CD4-positive, alpha-beta T cell treated with Interleukin-15 for 1 hour (primary cell): ENCODE measurements at places on chromosomes 6 and 20.
A peak's percentile ranks its signal among the peaks of the same experiment; 100 is the strongest.

DNA sequence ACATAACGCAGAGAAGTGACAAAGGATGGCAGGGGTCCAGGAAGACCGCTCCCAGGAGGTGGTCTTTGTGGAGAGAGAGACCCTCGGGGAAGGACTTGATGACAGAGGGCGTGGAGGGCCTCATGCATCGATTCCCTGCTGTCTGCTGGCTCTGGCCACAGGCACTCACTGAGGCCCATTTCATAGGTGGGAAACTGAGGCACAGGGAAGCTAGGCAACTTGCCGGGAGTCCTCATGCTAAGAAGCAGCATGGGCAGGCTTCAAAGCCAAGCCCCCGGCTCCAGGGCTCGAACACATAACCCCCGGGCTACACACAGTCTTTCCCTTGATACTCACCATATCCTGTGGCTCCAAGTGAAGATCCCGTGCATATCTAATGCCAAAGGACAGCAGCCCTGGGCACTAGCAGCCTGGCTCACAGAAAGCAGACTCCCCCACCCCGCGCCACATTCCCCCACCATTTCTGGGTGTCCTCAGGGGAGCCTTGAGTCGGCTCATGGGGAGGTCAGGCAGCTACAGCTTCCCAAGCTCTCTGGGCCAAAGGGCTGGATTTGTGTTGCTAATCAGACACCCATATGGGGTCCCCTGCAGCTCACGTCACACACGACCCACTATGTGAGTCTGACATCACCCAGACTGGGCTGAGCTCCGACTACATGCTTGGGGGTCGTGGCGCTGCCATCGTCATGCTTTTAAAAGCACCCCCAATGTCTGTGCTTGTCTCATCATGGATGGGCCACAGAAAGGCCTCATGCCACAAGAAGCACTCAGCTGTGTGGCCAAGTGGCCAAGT is 130.9 kb upstream of the PMEPA1 start:
- no peak for DNase-seq

DNA sequence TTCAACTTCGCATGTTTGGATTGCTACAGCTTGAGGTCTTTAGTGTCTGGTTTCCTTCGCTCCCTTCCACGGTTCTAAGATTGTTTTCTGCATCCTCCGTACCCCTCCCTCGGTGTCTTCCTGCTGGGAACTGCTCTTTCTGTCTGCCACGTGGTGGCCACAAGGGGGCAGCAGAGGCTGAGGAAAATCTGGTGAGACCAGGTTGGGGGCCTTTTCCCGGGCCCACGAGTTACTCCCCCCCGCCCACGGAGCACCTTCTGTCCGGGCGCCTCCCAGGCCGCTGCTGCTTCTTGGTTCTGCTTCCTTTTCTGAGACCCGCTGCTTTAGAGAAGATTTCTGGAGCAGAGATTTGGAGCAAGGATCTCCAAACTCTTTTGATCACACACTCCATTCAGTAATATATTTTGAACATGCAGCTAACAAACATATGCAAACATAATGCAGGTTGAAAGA is 21.1 kb upstream of the NOTCH4 start:
- peak; percentile 77 for DNase-seq

GRCh38 chr6:141653590-141653989 is 479.1 kb upstream of the GJE1 start:
- DNase-seq: no peak

DNA sequence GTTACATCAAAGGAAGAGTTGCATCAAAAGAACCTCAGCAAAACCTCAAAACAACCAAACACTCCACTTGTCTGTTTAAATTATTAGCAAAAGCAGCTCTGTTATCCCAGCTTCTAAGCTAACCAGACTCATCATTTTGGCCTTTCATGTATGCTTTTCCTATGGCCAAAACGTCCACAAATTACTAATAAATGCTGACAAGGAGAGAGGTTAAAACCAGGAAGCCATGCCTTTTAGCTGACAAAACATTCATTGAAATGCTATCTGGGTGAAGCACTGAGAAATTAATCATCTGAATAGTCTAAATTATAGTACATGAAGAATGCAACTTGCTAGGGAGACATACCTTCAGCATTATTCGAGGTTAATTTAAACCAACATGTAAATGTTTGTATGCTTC is 80.6 kb downstream of the LAMA2 start:
- DNase-seq: no peak

GRCh38 chr6:7101290-7101689 is 6.5 kb upstream of the RREB1 start:
- no peak for DNase-seq

GRCh38 chr6:135465307-135465706 is 32.2 kb downstream of the AHI1 start:
- DNase-seq: no peak

- no peak for DNase-seq
Measured at GRCh38 chr6:100612094-100612493, 147.4 kb upstream of the SIM1 start.

DNA sequence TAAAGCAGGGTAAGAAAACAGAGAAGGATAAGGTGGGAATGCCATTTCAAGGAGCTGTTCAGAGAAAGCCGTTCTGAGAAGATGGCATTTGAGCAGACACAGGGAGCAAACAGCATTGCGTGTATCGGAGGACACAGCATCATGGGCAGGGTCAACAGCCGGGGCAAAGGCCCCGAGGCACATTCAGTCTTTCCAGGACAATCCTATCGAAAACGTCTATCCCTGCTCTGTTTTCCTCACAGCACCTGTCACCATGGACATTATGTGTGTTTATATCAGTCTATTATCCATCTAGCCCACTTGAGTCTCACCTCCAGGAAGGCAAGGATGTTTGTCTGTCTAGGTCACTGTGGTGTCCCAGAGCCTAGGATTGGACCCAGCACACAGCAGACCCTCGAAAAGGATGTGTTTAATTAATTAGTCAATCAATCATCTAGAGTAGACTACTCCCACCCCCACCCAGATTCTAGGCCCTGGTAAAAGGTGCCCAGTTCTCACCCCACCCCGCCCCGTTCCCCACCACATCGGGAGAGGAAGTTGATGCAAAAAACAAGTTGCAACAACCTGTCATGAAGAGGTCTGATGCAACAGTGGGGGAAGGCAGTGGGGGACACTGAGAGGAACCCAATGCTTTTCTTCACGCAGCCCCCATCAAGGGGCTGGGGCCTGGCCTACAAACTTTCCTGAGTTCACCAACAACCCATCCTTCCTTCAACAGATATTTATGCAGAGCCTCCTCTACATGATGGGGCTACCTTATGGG is 66.6 kb downstream of the PREX1 start:
- peak; percentile 78 for DNase-seq

DNA sequence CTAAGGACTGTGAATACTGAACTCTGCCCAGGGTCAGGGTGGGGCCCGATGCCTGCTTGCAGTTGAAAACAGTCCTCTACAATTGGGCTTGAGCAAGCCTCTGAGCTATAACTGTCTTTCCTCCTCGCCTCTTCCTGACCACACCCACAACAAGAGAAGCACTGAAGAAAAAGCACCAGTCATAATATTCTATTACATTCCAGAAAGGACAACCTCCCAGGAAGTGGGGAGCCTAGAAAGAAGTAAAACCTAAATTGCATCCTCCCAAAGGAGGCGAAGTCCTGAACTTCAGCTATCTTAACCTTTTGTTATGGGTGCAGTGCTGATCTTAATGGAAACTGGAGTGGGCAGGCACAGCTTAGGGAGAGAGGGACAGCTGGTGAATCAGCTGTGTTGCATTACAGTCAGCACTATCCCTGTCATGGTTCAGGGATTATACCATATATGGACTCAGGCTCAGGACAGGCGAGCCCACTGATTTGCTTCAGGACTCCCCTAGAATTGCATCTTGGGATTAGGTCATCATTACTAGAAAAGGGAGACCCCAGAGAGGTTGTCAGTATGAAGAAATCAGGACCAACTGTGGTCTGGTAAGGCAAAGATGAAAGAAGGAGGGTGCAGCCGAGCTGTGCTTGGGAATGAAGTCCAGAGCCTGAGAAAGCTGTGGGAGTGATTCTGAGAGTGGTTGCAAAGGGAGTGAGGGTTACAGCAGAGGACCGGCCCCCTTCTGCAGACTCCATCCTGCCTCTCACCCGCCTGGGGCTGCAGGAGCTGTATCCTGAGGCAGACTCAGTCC is 18.3 kb upstream of the TRAM2 start:
- DNase-seq: no peak

- DNase-seq: no peak
Measured at GRCh38 chr6:26123675-26123946, 36.4 kb downstream of the HFE start.

- DNase-seq: no peak
Measured at GRCh38 chr6:160775792-160776580, 73.9 kb downstream of the PLG start.

DNA sequence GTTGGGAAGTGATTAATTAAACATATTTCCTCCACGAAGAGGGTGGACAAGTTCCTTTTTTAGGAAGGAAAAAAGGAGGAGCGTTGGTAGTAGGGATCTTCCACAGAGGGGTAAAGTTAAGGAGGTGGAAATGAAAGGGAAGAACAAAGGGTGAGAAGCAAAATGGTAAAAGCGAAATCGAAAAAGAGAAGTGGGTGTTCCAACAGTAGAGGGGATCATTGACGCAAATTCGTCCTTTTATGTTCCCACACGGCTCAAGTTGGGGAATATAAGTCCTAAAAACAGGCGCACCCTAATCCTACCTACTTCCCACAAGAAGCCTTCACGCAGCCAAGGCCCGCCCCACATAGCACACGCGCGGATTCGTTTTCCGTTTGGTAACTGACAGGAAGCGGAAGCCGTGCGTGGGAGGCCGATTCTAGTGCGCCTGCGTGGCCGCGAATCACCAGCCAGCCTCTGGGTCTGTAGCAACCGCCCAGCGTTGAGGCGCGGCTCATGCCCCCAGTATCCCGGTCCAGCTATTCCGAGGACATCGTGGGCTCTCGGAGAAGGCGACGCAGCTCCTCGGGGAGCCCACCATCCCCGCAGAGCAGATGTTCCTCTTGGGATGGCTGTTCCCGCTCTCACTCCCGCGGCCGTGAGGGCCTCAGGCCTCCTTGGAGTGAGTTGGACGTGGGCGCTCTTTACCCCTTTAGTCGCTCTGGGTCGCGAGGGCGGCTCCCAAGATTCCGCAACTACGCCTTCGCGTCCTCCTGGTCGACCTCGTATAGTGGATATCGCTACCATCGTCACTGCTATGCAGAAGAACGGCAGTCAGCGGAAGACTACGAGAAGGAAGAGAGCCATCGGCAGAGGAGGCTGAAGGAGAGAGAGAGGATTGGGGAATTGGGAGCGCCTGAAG is at the start of gene NKAPL:
NKAPL (plus strand) TSS at position 421 of the 901 bp plus-strand sequence; CDS start at position 496, 75 bp downstream.
- peak; percentile 78 for DNase-seq

GRCh38 chr20:53582574-53583351 is 10.9 kb downstream of the ZNF217 start:
- DNase-seq: peak; percentile 63

DNA sequence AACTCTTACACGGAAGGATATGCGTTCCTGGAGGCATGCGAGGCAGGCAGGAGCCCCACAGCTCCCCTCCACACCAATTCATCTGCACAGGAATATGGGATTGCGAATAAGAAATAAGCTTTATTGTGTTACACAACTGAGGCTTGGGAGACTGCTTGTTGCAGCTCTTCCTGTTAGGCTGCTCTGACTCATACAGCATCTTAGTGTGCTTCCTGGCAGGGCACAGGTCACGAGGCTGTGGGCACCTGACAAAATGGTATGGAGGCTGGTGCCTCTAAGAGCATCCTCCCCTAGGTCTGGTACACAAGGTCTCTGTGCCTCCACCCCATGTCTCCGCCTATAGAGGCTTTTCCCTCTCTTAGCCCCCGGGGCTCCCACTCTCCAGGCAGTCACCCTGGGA is 6.8 kb downstream of the SLC22A3 start:
- no peak for DNase-seq

- peak; percentile 73 for DNase-seq
Measured at GRCh38 chr6:29632789-29633533, at the start of gene GABBR1. Gene GABBR1, minus strand, starts transcription at chr6:29633183. Its CDS starts 798 bp downstream, at chr6:29632385.

GRCh38 chr6:130778946-130779657 is 48.1 kb upstream of the SMLR1 start:
- DNase-seq: no peak

DNA sequence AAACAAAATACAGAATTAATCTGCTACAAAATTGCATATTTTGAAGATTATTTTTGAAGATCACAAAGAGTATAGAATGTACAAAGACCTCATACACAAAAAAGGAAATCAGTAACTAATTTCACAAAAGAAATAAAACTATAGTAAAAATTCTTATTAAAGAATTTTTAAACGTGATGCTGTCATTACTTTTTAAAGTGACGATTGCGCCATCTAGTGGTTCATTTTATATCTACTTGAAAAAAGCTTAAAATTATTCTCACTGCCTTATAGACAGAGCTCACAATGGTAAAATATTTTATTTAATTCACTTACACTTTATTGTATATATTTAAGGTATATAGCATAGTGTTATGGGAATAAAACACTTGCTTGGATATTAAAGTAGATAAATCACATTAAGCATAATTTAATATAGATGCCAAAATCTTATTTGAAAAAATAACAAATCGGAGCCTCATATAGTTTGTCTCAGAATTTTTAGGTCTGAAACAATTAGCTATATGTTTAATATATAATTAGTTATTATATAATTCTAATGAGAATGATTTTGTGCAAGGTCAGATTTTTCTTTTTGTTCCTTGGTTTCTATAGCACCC is 128.8 kb downstream of the PHF3 start:
- DNase-seq: no peak
